Naive B cell (primary cell): ENCODE measurements at places on chromosomes 5 and 9.

DNA sequence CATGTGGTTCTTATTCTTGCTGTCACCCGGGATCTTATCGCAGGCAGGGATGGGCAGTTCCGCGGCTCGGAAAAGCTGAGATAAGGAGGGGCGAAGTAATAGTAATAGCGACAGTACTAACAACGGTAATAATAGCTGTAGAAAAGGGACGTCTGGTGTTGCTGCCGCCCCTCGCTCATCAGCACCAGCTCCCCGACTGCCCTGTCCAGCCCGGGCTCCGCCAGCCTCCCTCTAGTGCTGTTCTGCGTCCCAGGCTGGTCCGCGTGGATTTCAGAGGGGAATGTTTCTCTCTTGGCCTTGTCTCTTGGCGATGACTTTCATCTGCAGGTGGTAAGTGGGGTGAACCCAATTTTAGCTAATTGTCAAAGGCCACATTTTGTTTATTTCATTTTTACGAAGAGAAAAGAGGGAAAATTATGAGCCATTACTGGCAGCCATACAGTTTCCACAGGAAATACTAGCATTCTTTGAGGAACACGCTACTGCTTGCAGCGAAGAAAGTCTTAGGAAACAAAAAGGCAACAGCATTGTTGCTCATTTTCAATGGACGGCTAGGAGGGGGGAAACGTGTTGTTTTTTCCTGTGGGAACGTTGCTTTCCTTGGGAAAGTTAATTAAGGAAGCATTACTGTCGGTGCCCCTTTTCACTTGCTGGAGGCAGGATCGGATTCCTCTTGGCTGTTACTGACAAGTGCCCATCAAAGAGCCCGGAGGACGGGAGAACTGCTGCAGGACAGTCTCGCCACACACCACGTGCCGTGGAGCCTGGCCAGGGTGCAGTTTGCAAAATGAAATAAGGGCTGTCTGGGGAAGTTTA lies 762 bp downstream of the SNCAIP start:
- DNase-seq, result no peak

DNA sequence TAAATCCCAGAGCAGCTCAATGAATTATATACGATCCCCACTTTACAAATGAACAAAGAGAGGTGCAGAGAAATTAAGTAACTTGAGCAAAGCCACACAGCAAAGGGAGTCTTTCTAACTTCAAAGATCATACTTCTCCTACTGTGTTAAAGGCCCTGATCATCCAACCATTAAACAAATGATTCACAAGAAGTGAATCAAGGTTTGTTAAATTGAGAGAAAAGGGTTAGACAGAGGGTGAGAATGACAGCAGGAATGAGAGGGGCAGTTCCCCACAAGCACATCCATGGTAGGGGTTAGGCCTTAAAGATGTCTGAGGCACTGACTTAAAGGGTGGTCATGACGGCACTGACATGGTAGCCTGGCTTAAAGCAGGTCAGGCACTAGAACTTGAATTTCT lies 10.7 kb downstream of the IDNK start:
- DNase-seq, result no peak

- DNase-seq, result no peak
Observed at GRCh38 chr5:154356020-154356655, 89.7 kb upstream of the SAP30L start.

DNA sequence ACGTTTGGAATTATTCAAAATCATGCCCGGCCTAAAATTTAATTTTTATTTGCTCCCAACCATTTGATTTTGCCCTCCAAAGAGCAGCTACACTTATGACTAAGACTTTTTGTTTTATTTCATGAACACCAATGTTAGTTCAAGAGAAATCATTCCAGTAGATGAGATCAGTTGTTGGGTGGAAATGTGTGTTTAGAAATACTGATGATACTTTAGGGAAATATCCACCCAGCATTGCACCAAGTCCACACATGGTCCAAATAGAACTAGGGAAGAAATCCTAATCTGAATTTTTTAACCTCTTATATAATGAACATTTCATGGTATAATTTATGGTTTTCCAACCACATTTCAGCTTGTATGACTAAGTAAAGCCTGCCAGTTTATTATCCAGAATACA lies 28.3 kb upstream of the GOLPH3 start:
- DNase-seq, result no peak

GRCh38 chr5:77859306-77859705 lies 83.2 kb upstream of the TBCA start:
- DNase-seq, result no peak
